ENCODE measurements at places on chromosomes 12 and 14.

GRCh38 chr12:129534966-129535750 is 368.7 kb downstream of the TMEM132D start:
- DNase-seq: no peak

DNA sequence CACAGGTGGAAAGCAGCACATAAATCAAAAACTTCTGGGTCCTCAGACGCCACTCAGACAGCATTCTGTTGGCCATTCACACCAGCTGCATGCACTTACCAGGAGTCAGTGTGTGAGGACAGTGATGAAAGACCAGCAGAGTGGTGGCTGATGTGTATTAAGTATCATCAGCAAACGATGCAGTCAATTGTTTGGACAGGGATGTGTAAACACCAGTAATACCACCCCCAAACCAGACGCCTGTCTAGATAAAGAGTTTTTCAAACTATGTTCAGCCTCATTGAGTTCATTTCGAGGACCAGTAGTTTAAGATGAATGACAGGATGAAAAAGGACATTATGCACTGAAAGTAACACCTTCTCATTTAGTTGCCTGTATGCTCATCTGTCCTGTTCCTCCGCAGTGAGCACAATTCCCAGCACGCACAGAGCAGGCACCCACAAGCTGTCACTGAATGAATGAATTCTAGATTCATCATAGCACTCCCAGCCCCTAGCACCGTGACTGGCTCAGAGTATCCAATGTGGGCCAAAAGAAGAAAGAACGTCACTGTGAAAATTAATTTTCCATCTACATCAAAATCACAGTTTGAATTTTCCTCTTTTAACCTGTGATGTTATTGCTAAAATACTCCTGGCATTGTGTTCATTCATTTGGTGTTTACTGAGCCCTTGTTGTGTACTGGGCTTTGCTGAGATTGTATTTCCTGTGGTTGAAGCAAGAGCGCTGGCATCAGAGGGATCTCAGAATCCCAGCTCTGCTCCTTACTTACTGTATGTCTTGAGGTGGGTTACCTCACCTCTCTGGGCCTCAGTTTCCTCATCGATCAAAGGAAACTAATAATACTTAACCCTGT is 124.8 kb upstream of the NOS1 start:
- no peak for DNase-seq

- no peak for DNase-seq
These were observed 18.0 kb downstream of the SLC7A7 start for GRCh38 chr14:22797017-22797917.

DNA sequence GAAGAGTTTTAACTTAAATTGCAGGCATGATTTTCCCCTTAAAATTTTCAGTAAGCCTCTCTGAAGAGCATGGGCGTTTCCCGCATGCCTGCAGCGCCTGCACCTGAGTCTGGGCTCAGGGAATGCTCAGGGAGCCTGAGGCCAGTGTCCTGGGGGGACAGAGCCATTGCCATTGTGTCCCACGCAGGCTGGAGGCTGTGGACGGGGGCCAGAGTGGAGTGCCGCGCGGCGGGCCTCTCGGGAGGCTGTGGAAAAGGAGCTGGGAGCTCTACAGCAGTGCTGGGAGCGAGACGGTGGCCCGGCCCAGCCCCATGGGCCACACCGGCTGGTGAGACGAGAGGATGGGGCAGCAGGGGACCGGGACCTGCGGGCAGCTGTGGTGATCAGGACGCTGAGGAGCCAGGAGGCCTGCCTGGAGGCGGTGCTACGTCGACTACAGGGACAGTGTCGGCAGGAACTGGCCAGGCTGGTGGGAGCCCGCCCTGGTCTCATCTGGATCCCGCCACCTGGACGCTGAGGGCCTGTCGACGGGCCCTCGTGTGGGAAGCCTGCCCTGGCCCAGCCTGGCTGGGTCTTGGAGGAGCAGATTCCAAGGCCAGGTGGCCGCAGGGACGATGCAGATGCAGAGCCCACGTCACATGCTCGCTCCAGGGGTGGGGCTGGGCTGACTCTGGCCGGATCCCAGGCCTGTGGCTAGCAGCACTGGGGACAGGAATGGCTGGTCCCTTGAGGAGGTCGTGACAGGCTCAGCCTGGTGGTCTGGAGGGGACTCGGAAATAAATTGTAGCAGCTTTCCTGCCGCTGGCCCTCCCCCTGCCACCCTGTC is 7.6 kb downstream of the TEDC1 start:
- DNase-seq: no peak

DNA sequence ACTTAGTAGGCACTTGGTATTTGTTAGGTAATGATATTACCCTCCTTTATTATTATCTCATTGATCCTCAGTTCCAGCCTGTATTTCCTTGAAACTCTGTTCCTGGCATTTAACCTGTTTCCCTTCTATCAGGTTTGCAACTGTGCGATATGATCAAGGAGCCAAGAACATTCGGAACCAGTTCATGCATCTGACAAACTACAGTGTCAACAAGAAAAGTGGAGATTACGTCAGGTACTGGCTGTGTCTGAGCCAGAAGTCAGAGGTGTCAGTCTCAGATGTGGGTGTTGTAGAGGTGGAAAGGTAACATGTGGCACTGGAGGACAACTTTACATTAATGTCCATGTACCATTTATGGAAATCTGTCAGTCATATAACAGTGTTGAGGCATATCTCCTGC is 56.7 kb downstream of the TTLL5 start:
- no peak for DNase-seq

GRCh38 chr14:50676814-50677516 is 8.9 kb upstream of the SAV1 start:
- DNase-seq: no peak

GRCh38 chr12:38469715-38470114 is 153.1 kb downstream of the ALG10B start:
- no peak for DNase-seq

DNA sequence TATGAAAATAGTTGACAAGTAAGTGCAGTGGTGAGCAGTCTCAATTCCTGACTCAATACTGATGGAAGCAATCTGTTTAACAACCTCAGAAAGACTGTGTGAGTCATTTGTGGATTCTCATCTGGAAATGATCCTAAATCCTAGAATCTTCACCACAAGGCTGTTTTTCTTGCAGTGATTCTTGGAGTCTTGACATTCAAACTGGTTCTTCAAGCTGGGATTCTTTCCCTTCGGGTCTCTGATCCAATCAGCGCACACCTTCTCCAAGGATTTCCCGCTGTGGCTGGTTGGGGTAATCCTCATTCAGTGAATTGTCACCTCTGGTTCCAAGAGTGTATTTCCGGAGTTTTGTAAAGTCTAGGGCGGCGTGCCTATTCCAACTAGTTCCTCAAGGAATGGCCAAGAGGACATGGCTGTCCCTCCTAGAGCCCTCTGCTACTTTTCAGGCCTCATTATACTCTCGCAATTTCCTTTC is 37.7 kb upstream of the FOXJ2 start:
- peak; percentile 96 for DNase-seq

DNA sequence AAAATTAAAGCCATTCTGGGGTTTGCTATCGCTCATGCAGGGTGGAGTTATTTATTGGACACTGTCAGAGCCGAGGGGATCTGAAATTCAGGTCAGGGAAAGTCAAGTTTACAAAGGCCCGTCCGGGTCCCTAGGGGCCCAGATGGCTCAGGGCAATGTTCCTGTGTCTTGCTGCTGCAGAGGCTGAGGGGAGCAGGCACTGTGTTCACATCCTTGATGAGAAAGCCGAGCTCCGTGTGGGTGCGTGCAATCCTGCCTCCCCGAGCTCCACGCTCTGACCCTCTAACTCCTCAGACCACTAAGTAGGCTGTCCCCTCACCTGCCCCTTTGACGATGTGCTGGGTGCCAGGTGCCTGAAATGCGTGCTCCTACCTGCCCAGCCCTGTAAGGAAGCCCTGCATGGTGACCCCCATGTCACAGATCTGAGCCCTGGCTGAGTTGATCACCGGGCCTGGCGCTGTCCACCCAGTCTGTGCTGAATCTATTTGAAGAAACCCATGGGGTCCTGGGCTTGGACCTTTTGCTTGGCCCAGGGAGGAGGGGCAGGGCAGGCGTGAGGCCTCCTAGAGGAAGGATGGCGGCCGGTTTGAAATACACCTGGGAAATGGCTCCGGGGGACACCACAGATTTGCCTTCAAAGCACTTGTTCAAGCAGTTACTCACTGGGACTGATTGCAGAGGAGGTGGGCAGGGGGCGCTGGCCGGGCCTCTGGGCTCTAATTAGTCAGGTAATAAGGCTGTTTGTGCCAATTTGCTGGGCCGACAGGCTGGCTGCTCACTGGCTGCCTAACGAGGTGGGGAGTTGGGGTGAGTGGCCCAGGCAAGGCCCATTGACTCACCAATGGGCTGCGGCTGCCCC is 204.3 kb downstream of the KIF26A start:
- no peak for DNase-seq

DNA sequence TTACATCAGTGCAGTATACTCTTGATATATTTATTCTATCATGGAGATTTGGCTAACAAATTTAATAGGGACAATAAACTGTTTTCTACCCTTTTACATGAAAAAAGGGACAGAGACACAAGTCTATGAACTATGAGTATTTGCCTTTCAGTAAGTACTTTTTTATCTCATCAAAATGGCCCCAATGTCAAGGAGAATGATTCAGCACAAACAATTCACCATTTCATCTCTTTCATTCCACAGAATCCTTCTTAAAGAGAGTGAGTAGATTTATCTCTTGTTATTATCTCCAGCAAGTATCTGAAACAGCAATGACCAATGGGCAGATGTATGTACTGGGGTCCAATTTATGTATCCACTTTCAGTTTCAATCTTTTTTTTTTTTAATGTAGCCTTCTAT is 447.5 kb downstream of the NPAS3 start:
- no peak for DNase-seq

DNA sequence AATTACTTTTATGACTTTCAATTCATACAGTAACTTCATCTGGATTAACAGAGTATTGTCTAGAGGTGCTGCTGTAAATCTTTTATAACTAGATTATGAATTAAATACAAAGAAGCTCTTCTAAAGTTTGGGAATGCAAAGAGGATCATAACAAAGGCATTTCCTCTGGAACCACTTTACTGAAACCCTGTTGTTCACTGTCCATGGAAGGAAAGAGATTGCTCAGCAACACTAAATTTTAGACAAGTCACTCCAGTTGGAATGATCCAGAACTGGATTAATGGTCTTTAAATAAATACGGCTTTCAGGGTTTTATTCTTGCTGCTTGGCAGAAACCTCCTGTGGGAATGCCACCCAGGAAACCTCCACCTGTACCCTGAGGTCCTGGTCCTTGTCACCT is 250.6 kb downstream of the KSR2 start:
- no peak for DNase-seq

- no peak for DNase-seq
These were observed 78.3 kb downstream of the BAZ1A start for GRCh38 chr14:34796902-34797301.

GRCh38 chr12:2291947-2292346 is 239.2 kb downstream of the CACNA1C start:
- DNase-seq: no peak
